NT2/D1 (cell line): ENCODE measurements at places on chromosomes 3 and 15.

GRCh38 chr3:13113346-13114330 is 40.4 kb upstream of the IQSEC1 start:
- DNase-seq: no peak

DNA sequence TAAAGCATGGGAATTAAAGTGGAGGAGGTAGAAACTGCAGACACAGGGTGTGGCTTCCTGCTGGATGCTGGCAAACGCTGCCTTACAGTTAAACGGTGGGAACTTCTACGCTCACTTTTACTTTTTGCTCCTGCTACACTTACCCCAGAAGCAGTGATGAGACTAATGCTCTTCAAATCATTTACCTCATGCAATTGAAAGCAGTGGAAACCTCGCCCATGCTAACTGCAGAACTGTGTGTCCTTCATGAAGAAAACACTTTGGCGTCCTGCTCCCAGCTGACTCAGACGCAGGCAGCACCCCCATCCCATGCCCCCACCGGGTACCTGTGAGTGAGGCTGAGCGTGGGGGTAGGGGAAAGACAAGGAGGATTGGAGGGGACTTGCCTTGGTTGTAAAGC is 31.8 kb downstream of the UPK1B start:
- DNase-seq: no peak

- DNase-seq: no peak
These were observed 47.0 kb downstream of the RPLP1 start for GRCh38 chr15:69499521-69500211.

- no peak for DNase-seq
These were observed 263.9 kb upstream of the C2CD4B start for GRCh38 chr15:62428851-62429598.

- DNase-seq: no peak
These were observed 12.8 kb downstream of the SYNM start for GRCh38 chr15:99117563-99118257.
